GDM1 (cell line): ENCODE measurements at places on chromosomes 2 and 18.

DNA sequence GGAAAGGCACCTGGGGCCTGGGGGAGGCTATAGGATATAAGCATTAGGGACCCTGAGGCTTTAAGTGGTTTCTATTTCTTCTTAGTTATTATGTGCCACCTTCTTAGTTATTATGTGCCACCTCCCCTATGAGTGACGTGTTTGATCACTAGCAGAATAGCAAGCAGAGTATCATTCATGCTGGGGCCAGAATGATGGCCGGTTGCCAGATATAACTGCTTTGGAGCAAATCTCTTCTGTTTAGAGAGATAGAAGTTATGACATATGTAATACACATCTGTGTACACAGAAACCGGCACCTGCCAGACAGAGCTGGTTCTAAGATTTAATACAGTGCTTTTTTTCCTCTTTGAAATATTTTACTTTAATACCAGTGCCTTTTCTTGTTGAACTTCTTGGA is 29.4 kb downstream of the LIPG start:
- DNase-seq: no peak

DNA sequence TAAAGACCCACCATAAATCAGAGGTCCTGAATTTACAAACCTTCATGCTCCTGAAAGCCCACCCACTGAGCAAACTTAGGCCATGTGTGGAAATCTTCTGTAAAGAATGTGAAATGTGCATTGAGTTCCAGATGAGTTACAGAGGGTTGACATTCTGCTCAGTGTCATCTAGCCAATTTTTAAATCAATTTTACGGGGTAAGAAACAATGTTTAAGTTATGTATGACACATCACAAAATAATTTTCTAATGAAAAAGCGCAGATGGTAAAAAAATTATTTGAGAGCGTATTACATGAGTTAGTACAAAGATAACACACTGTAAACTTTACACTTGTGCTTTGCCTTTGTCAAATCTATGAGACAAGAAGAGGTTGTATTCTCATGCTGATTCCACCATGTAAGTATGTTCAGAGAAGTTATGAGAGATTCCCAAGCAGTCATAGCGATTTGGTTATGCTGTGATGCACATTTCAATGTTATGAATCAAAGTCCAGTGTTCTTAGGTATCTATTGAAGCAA is 446.3 kb downstream of the ADCYAP1 start:
- no peak for DNase-seq

- no peak for DNase-seq
Measured at GRCh38 chr2:178666458-178666857, 140.8 kb downstream of the TTN start.

- DNase-seq: no peak
Measured at GRCh38 chr2:188893972-188894371, 80.2 kb upstream of the COL3A1 start.

DNA sequence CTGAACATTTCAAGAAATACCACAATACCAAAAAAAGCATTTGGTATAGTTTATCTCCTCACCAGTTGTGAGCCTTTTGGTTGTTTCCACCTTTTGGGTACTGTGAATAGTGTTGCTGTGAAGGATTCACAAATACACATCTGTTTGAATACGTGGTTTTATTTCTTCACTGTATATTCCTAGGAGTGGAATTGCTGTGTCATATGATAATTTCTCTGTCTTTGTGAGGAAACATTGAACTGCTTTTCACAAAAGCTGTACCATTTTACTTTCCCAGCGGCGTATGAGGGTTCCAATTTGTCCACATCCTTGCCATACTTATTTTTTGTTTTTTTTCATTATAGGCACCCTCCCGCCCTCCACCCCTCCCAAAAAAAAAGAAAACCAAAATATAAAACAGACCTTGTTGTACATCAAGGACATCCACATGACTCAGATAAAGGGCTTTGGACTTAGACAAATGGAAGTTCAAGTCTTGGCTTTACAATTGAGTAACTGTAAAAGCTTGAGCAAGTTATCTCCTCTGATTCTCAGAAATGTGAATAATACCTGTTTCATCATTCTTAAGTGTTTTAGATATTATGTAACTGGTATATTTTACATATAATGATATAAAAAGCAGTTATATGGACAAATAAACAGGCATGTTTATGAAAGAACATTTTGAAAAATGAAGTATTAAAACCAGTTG is 19.0 kb downstream of the UBE2E3 start:
- no peak for DNase-seq

DNA sequence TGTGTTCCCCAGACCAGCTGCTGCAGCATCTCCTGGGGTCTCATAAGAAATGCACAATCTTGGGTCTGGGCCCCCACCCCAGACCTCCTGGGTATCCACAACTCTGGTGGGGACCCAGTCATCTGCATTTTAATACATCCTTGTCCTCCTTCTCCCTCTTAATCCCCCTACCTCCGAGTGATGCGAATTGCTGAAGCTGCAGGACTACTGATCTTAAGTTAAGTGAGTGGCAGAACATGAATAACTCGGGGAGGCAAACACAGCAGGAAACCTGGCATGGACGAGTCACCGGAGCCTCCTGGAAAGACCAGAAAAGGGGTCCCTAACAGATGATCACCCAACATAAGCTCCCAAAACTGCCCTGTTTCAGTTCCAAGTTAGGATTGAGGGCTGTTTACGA is 283.2 kb upstream of the MGAT5 start:
- no peak for DNase-seq

DNA sequence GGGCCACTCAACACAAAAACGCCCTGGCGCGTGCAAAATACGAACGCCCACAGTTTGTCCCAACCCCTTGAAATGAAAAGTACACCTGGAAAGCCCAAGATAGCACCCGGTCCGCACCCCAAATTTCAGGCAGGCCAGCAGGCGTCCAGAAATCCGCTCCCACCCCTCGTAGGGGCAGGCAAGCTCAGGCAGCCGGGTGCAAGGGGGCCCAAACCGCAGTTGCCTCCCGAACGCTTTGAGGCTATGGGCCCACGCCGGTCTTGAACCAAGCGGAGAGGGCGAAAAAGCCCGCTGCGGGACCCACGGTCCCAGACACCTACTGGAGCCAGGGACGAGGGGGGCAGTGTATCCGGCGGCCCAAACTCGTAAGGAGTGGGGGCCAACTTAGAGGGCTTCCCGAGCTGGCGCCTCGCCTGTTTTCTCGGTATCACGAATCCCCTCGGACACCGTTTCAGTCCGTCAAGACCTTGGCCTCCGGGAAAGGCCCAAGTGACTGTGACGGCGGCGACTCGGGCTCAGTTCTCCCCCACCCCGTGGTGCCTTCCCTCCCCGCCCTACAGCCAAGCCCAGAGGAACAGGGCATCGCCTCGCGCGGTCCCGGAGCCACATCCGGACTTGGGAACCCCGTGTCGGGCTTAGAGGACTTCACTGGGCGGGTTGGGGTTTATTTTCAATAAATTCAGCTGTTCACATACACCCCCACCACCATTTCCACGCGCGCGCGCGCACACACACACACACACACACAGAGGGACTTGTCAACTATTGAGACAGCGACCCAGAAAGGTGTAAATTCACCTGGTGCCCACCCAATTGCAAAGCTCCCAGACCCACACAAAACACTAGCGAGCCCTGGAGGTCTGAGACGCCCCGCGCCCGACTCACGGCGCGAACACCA is 6.2 kb upstream of the SATB2 start:
- no peak for DNase-seq

DNA sequence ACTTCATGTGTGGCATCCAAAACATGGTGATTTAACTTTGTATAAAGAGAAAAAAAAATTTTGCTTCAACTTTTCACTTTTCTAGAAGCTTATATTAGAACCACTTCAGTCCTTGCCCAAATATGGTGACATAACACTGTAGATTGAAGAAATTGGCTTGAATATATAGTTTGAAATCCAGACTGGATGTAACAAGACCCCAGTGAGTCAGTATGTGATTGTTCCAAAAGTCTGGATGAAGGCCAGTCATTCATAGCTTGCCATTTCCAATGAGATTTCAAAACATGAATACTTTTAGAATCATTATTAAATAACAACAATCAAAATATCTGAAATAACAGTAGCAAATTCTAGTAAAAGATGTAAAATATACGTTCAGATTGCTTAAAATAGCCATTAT is 104.8 kb upstream of the FN1 start:
- no peak for DNase-seq

- DNase-seq: no peak
Measured at GRCh38 chr2:189318761-189319160, 122.5 kb upstream of the WDR75 start.

GRCh38 chr2:11873356-11874154 is 127.1 kb downstream of the LPIN1 start:
- DNase-seq: no peak

DNA sequence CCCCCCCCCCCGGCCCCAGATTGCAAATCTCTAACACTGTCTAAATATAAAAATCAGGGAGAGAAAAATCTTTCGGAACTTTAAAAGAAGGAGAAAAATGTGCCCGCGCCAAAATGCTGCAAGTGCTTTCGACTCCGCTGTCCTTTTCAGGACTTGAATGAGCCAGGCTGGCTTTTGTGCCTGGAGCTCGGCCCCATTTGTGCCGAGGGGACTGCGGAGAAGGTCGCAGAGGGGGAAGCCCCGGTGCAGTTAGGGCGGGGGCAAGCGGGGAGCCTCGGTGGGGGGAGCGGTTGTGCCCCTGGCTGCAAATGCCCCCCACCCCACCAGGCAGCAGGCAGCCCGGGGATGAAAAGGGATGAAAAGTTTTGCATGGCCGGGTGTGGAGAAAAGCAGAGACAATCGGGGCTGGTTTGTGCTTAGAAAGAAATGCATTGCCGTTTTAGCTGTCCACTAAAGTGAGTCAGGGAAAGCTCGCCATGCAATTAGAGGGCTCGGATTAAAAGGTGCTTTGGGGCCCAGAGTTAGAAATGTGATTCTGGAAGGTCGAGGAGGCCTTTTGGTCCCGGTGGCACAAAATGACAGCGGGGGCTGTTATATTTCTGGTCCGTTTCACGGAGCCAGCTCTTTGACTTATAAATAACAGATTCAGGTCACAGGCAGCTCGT is 1.6 kb downstream of the INHBB start:
- no peak for DNase-seq

GRCh38 chr2:232632904-232633412 is 446 bp upstream of the EFHD1 start:
- DNase-seq: no peak

DNA sequence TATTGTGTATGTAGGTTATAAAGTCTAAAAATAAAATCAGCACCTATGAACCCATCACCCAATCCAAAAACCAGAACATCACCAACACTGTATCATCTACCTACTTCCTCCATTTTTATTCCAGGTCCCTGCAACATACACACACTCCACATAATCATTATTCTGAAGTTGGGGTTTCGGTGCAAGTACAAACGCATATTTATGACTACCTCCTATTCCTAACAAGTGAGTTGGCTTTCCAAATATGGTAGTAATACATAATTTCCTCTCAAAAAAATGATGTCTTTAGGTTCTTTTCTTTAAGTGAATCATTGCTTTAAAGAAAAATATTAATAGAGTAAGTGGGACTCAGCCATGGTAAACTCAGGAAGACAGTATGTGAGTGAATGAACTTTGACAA is 3.3 kb downstream of the ACVR1 start:
- no peak for DNase-seq

DNA sequence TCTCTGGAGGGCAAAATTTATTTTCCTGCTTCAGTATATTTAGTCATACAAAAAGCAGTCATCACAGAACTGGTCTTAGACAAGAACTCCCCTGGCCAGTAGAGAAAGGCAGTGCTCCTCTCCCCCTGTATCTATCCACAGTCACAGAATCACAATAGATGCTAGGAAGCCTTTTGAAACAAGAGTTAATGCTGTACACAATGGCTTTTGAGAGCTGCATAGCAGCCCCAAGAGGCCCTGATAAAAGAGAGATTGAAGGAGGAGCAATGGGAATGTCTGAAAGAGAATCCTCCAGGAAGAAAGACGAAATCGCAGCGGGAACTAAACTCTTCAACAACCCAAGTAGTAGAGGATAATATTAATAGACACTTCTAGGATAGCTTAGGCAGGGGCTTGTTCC is 330.2 kb downstream of the RBM43 start:
- no peak for DNase-seq

DNA sequence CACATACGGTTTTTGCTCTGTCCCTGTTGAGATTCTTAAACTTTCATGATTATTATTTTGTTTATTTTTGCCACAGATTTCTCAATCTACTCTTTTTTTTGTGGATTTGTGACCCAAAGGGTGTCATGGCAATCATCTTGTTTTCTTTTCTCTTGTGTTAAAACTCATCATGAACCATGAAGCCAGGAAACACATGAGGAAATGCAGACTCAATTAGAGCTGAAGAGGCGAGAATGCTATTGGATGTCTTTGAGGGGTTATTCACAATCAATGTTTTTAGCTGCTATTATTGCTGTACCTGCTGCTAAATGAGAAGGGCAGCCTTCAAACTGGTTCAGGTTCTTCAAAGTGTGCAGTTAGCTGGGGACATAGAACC is 99.5 kb upstream of the MMADHC start:
- no peak for DNase-seq

DNA sequence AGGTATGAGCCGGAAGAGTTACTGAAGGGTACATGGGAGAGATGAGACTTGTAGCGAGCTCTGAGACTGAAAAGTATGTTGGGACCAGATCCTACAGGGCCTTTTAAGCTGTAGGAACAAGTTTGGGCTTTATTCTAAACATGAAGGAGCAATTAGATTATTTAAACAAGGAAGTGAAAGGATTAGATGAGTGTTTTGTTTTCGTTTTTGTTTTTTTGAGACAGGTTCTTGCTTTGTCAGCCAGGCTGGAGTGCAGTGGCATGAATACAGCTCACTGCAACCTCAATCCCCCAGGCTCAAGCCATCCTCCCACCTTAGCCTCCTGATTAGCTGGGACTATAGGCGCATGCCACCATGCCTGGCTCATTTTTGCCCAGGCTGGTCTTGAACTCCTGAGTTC is 110.7 kb downstream of the C1D start:
- DNase-seq: no peak

- no peak for DNase-seq
Measured at GRCh38 chr18:50194631-50195532, at the start of gene MYO5B. Gene MYO5B (minus strand): TSS chr18:50195147. CDS start chr18:50194793, 354 bp downstream.

GRCh38 chr2:213007290-213007838 is 144.0 kb downstream of the IKZF2 start:
- DNase-seq: no peak

GRCh38 chr2:76985387-76986136 is 536.6 kb downstream of the LRRTM4 start:
- DNase-seq: no peak

GRCh38 chr2:34037157-34037556 is 438.1 kb upstream of the FAM98A start:
- DNase-seq: no peak

DNA sequence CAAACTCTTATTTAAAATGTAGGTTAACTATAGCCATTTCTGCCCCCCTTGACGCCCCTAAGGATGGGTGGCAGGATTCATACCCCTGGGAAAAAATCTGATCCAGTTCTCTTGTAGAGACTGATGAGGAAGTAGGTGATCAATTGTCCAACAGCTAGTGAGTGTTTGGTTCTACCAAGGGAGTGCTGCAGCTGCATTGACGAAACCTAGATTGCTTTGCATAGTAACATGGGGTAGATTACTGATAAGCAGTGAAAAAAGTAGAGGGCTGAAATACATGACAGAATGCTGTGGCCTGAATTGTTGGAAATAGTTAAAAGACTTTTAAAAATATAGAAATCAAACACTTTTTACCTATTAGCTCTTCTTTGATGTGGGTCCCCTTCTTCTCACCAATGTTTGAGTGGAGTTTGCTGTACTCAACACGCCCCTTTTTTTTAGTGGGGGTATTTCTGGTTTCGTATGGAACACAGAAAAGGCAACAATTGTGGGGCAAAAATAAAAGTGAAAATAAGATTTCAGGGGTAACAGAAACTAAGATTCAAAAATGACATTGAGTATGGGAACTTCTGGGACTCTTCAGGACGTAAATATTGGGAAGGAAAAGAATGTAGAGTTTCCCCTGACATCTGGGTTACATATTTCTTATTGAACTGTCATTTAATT is 66.2 kb downstream of the MAIP1 start:
- DNase-seq: no peak

- DNase-seq: no peak
Measured at GRCh38 chr2:56299171-56299691, 115.4 kb downstream of the CCDC85A start.
